HuH-7.5 (cell line): ENCODE measurements at places on chromosomes 1 and 21.

- DNase-seq = no peak
These were observed 18.1 kb upstream of the ZBTB8A start for GRCh38 chr1:32521165-32521564.

DNA sequence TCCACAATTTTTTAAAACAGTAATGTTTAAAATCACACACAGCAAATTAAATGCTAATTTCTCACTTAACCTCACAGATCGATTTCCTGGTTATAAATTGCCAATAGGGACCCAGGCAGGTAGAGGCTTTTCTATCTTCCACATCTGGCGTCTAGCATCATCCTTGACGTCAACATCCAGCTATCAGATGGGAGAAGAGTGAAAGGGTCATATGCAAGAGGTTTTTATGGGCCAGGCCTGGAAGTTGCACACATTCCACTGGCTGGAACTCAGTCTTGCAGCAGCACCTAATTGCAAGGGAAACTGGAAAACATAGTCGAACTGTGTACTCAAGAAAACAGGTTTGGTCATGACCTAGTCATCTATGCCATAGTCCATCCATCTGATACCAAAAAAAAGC lies 6.0 kb upstream of the EEIG2 start:
- no peak for DNase-seq

- DNase-seq = no peak
These were observed 77.1 kb downstream of the ITPKB start for GRCh38 chr1:226661965-226662364.

GRCh38 chr1:181662606-181663005 lies 179.3 kb downstream of the CACNA1E start:
- no peak for DNase-seq

- peak; percentile 4 for DNase-seq
These were observed 5.5 kb downstream of the THBS3 start for GRCh38 chr1:155202198-155202597.

- no peak for DNase-seq
These were observed 29.4 kb downstream of the NENF start for GRCh38 chr1:212461916-212462660.

DNA sequence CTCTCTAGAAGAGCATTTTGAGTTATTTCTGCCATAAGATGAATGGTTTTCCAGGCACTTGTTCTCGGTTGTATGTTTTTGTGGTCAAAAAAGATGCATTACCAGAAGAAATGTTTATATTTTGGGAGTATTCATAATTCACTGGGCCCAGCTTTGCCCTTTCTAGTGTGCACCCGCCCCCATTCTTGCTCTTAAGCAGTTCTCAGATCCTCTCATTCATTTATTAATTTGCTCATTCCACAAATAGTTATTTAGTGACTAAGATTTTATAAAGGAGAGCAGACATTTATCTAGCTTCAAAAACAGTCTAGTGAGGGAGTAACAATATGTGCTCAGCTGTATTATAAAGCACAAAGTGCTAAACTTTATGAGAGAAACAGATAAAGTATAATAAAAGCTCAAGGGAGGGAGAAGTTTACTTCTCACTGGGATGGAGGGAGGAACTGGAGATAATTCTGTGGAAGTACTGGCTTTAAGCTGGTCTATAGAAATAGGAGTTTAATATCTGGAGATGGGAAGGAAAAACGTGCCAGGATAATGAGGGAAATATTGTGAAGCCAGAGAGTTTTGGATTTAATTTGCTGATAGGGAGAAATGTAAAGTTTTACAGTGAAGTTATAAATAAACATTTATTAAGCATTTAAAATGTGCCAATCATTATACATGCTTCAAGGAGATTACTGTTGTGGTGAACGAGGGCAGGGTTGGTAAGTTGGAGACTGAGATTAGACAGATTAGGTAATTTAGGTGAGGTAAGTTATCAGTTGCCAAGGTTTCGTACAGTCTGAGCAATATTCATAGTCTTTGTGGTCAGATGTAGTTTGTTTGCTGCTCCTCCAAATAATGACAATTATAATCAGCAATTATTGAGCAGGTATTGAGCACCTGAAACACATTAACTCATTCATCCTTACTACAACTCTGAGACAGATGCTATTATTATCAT lies 9.1 kb upstream of the MACF1 start:
- no peak for DNase-seq

- no peak for DNase-seq
These were observed 25.0 kb downstream of the RCSD1 start for GRCh38 chr1:167654975-167655575.

DNA sequence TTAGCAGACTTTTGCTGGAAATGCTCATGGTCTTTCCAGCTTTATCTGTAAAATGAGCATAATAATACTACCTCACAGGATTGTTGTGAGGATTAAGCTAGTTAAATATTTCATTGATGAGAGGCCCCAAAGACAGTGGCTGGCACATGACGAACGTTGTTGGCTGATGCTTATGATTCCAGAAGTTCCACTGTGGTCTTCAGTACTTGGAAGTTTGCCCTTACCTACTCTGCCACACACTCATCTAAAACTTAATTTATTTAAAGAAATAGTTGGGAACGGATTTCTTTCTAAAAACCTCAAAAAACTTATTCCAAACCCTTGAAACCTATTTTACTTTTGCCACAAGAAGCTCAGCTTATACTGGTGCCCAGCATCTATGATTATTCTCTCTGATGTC lies 170.7 kb downstream of the DHRS3 start:
- DNase-seq = no peak

DNA sequence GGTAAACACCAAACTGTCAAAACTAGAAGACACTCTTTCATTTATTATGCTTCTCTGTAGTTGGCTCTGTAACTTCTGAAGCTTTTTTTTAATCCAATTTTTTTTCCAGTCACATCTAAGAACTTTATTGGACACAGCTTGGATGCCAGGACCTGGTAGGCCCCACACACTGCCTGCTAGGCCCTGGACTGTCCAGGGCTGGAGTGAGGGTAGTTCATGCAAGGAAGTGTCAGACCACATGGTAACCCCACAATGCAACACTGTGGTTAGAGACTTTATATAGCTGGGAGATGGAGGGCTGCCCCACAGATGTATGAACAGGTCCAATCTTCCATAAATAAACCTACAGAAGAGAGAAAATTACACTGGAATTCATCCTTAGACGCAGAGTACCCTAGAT lies 7.1 kb downstream of the SLC2A1 start:
- DNase-seq = no peak

- no peak for DNase-seq
These were observed 57.7 kb downstream of the UBE2T start for GRCh38 chr1:202283991-202284390.
